Stimulated activated CD8-positive, alpha-beta memory T cell treated with anti-CD3 and anti-CD28 coated beads, Interleukin-7, amount 100 ng/mL, for 1 hour (primary cell): ENCODE measurements at places on chromosomes 2 and 18.

GRCh38 chr2:181404472-181404871, 52.7 kb upstream of the ITGA4 start:
- no peak for DNase-seq

DNA sequence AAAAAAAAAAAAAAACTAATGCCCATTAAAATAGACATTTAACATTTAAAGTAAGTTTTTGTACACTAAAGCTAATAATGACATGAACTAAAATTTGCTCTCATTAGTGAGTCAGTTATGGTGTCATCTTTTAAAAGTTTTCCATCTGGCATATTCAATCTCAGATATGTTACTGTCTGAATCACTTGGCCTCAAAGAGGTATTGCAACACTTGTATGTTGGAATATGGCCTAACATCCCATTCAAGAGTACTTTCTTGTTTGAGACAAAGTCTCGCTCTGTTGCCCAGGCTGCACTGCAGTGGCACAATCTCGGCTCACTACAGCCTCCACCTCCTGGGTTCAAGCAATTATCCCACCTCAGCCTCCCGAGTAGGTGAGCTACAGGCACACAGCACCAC, 169.7 kb downstream of the TMEM163 start:
- DNase-seq = no peak

DNA sequence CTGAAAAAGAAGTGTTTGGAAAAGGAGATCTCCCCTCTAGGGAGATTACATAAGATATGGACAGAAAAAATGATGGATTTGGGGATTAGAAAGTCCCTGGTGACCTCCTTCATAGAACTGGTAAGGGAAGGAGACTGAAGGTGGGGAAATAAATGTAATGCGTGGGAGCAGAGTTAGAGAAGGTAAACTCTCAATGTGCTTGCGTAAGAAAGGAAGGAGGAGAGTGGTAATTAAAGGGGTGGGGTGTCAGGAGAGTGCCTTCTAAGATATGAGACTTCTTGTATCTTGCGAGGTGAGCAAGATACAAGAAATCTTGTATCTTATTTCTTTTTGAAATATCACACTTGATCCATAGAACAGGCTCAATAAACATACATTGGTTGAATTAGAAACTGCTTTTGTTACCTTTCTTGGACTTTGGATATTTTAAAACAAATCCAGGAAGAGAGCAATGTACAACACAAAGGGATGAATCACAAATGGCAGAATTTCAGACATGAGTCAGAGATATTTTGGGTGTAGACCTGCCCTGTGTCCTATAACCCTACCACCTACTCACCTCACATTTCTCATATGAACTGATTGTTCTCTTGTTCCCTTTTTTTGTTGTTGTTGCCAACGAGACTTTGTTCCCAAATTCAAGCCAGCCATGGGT, 342.4 kb downstream of the INSIG2 start:
- no peak for DNase-seq

DNA sequence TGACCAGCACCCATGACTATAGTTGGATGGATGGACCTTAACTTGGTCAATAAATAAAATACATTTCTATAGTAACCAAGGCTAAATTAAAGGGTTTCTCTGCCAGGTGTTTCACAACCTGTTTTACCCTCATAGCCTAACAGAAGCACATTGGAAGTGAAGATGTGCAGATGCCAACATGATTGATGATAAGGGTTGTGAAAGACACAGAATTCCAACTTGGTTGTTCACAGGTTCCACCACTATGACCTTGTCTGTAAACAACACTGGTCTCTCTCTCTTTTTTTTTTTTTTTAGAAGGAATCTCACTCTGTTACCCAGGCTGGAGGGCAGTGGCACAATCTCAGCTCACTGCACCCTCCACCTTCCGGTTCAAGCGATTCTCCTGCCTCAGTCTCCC, 37.5 kb upstream of the PTH2R start:
- DNase-seq = no peak

DNA sequence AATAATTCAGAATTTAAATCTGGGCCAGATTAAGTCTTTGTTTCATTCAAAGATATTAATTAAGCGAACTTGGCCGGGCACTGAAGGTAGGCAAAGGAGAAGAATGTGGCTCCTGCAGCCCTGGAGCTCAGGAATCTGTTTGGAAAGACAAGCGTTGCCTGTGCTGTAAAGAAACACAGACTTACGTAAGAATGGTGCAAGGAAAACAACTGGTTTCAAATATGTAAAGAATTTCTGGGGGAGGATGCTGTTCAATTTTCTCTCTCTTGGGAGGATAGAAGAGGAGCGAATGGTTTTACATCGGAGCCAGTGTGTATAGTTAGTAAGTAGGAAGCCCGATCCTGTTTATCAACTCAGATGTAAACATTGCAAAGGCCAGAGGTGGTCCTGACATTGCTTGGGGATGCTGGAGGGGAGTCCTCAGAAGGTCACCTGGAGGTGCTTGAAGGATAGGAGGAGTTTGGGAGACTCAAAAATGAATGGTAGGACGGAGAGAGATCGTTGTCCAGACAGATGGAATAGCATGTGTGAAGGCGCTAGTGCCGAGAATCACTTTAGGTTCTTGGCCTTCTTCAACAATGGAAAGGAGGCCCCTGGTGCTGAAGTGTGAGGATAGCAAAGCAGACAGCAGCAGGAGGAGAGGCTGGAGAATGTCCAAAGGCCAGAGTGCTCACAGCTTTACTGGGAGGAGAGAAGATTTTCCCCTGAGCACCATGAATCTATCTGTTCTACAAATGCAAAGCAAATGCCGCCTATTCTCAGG, 456.1 kb downstream of the LPIN1 start:
- no peak for DNase-seq

DNA sequence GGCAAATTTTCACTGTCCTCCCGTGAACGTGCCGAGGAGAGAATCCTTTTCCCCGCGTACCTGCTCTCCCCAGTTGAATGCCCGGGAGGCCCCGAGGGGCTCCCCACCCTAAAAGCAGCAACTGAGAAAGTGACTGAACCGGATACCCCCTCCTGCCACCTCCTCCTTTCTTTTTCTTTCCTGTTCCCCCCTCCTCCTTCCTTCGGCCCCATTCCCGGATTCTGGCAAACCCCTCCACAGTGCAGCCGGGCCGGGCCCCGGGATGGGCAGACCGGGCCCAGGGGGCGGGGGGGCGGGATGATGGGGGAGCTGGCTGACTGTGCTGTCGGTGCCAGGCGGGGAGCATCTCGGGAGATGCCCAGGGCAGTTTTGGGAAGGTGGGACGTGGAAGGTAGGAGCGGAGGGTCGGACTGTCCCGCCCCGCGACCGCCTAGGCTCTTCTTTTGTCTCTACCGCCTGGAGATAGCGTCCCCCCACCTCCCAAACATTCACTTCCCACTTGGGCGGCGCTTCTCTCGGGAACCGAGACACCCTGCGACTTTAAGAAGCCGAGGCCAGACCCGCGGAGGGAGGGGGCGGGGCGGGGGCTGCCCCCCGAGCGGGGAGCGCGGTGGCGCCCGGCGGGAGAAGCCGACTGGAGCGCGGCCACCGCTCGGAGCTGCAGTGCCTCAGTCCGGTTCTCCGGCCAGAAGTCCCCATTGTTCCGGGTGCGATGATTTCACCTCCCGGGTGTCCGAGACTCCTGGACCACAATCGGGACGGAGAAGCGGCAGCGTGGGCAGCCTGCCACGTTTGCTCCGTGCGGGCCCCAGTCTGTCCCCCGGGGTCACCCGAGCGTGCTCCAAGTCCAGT, 8.2 kb downstream of the DLX2 start:
- DNase-seq = no peak

GRCh38 chr2:30491225-30491624, 44.2 kb downstream of the LCLAT1 start:
- no peak for DNase-seq

DNA sequence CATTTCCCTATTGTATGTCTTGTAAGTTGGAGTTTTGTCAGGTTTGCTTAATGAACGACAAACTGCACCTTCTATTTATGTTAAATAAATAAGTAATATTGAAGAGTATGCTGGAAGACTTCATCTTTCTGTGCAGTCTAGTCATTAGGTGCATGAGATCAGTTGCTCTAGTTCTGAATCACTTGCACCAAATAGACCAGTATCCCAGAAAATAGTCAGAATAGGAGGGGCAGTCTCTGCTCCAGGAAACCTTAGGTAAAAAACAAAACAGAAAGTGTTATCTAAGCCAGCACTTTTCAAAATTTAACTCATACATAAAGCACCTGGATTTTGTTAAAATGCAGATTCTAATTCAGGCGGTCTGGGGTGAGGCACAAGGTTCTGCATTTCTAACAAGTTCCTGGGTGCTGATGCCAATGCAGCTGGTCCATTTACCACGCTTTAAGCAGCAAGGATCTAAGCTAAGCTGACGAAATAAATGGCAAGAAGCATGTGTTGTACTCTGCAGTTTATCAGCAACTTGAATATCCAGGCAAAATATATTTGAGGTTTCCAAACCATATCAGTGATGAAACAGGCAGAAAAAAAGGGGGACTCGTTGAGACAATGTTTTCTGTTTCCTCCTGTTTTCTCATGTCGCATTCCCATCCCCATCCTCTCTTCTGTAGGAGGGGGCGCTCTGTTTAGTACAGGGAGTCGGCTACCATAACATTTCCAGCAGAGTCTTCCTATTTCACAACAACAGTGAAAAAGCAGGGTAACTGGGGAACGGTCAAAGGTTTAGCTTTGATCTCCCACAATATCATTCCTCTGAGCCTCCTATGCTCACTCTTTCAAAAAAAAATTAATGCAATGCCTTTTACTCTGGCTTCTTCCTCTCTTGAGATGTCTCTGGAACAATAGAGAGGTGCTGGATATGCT, 106.4 kb downstream of the MBD2 start:
- DNase-seq = no peak

- no peak for DNase-seq
Measured at GRCh38 chr2:239289545-239289944, 111.3 kb downstream of the HDAC4 start.

DNA sequence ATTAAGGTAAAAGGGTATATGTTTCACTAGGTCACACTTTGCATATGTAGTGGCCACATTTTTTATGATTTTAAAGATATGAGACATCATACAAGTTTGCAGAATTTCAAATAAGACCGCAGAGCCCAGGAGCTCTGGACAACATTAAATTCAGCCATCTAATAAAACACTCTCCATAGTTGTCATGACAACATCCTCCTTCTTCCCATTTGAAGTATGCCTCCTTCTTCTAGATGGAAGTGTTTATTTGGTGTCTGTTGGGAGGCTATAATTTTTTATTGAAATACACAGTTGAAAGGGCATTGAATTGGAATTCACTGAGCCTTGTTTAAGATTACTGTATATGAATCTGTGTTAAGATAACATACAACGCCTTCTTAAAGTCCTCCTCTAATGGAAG, 467.3 kb downstream of the CMPK2 start:
- no peak for DNase-seq

DNA sequence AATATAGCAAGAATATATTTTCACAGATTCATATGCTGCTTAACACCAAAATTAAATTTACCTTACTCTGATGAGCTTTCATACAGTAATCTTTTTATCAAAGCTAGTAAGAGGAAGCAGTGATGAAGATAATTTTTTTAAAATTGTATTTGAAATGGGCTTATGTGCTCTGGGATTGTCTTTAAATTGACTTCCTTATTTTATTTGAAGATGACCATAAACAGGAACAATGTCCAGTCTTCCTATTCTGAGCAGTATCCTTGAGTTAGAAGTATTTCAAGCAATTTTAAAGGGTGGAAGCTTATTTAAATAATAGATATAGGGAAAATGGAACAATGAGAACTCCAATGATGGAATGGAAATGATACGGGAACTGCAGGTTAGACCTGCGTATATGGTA, 211.6 kb downstream of the MCFD2 start:
- DNase-seq = no peak

DNA sequence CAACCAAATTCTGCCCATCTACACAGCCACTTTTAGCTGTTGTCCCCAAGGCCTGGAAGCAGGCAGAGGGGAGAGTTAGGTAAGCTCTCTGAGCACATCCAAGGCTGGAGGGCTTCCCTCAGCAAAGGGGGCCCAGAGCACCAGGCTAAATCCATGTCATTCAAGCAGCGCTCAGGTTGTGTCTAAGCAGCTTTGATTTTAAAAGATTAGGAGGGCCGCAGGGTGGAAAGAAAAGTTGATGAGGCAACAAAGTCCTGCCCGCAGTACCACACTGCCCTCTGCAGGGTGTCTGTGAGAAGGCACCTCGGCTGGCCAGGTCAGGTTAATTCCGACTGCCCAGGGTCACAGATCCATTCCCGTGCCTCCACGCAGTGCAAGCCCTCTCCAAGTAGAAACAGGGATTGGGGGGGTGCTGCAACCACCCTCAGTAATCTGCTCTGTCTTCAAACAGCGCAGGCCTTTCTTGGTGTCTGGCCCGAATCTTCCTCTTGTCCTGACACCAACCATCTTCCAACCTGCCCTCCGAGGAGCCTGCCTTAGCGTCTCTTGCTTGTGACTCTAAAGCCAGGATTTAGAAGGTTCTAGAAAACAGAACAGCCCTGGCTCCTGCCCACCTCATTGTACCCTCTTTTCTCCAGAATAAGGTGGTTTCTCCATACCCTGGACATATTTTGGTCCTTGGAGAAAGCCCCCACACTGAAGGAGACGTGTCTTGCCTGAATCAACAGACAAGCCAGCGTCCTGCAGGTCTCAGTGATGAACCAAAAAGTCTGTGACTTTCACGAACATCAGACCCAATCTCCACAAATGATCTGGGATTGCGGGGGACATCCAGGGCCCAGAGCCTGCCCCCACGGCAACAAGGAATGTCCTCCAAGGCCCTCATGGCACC, 289.2 kb downstream of the TNS1 start:
- peak; percentile 48 for DNase-seq

DNA sequence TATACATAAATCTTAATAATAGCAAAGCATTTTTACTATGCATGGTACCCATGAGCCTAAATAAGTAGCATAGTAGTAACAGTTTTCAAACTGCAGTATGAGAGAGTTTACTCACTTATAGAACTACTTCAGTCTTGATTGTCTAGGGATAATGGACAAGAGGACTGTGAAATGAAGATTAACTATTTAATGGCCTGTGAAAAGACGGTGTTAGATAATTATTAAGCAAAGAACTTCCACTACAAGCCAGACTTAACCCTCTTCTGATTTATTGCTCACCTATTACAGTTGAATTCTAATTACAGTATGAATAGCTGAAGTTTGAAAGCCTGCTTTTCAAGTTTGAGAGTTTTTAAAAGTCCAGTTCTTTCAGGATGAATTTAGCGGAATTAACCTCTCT, 18.9 kb downstream of the PIK3C3 start:
- no peak for DNase-seq

DNA sequence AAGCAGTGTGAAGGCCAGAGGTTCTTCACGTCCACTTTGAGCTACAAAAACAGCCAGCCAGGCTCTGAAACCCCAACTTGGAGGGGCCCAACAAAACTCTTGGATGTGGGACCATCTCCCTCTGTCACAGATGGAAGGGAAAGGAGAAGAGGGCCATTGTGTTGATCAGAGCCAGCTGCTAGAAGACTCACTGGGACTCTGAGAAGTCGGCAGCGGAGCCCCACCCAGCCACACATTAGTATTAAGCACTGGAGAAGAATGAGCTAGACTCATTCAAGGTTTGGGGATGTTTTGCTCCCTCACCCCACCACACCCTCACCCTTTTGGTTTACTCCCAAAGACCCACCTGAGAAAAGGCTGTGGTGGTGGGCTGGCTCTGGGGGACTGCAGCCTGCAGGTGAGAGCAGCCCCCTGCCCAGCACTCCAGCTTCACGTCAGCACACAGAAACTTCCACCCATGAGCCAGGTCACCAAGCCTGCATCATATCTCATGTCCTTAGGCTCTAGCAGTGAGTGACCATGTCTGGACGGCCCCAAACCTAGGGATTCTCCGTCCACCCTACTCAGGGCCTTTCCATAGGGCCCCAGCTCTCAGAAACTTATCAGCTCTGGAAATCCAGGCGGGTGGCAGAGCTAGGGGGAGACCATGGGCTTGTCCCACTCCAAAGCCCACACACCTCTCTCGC, 12.6 kb downstream of the TEX51 start:
- DNase-seq = no peak

- peak; percentile 51 for DNase-seq
Measured at GRCh38 chr2:6917071-6917760, at the start of gene RNF144A. TSS of gene RNF144A (plus strand) at chr2:6917412. CDS start at chr2:6996927, 79,515 bp downstream.
